ENCODE measurements at places on chromosomes 1 and 21. TPM values are rescaled to one million over a fixed set of nuclear protein-coding genes. Genes with fewer than 3 reads are reported as not detected.

GRCh38 chr1:42910985-42911384 lies 47.7 kb downstream of the SLC2A1 start:
- DNase-seq = no peak
- no peaks in the 10 kb centered on the region for H3K27me3 ChIP-seq
- H3K4me3 ChIP-seq = no peak overlapping the region

- no peaks in the 10 kb centered on the region for H3K27me3 ChIP-seq
- H3K27ac ChIP-seq = no peak within 1 kb of the TSS
- no peak within 1 kb of the TSS for H3K4me3 ChIP-seq
- DNase-seq = peak; percentile 75
- H3K4me1 ChIP-seq = no peaks in the 10 kb centered on the region
- H3K36me3 ChIP-seq = no peaks in the 10 kb centered on the region
Measured at GRCh38 chr1:228416217-228416933, at the start of gene TRIM17. TRIM17 (minus strand) TSS chr1:228416861; CDS start chr1:228415072, 1,789 bp downstream.

- no peak within 1 kb of the TSS for H3K27ac ChIP-seq
- no peaks in the 10 kb centered on the region for H3K4me1 ChIP-seq
- no peaks in the 10 kb centered on the region for H3K36me3 ChIP-seq
- H3K27me3 ChIP-seq = no peaks in the 10 kb centered on the region
- H3K4me3 ChIP-seq = no peak within 1 kb of the TSS
Measured at GRCh38 chr21:42403611-42404231, at the start of gene UBASH3A. UBASH3A (plus strand) TSS chr21:42403902; CDS start chr21:42403946, 44 bp downstream.

GRCh38 chr1:32470431-32470830 lies 5.6 kb downstream of the ZBTB8B start:
- H3K36me3 ChIP-seq = no peaks in the 10 kb centered on the region
- H3K27ac ChIP-seq = no peak overlapping the region
- H3K27me3 ChIP-seq = no peaks in the 10 kb centered on the region
- no peak overlapping the region for H3K4me3 ChIP-seq
- DNase-seq = no peak
- H3K4me1 ChIP-seq = no peaks in the 10 kb centered on the region

GRCh38 chr1:14999441-14999840 lies 154.1 kb upstream of the TMEM51 start:
- no peak overlapping the region for H3K4me3 ChIP-seq
- peaks cover 39% of the 10 kb centered on the region for H3K4me1 ChIP-seq
- no peak for DNase-seq
- H3K36me3 ChIP-seq = no peaks in the 10 kb centered on the region
- H3K27me3 ChIP-seq = no peaks in the 10 kb centered on the region

DNA sequence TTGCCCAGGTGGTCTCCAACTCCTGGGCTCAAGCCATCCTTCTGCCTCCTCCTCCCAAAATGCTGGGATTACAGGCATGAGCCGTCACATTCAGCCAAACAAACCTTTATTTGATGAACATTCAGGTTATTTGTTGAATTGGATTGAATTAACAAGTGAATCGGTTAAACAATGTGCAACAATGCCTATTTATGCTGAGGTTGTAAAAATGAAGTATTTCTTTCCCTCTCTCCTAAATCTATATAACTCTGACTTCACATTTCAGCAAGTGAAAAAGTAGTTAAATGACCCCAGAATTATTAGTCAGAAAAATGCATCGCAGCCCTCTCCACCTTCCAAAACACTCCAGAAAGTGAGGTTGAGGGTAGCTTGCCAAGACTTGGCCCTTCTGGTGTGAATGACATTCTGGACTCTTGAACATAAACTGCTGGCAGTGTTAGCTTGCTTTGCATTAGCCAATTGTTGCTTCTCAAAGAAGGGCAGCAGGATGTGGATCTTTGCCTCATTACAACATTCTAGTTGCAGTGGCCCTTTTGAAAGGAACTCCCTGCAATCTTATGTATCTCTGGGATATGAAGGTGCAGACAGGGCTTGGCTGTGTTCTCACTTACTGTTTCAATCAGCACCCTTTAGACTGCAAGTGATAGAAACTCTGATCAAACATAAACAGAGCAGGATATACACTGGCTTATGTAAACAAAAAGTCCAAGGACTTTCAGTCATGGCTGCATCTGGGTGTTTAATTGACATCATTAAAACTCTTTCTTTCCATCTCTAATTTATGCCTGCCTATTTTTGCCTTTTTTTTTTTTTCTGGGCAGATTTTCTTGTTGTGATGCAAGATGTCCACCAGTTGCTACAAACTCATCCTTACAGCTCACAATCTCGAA lies 22.4 kb downstream of the EDN2 start:
- H3K27me3 ChIP-seq = no peaks in the 10 kb centered on the region
- no peak overlapping the region for H3K27ac ChIP-seq
- DNase-seq = no peak

DNA sequence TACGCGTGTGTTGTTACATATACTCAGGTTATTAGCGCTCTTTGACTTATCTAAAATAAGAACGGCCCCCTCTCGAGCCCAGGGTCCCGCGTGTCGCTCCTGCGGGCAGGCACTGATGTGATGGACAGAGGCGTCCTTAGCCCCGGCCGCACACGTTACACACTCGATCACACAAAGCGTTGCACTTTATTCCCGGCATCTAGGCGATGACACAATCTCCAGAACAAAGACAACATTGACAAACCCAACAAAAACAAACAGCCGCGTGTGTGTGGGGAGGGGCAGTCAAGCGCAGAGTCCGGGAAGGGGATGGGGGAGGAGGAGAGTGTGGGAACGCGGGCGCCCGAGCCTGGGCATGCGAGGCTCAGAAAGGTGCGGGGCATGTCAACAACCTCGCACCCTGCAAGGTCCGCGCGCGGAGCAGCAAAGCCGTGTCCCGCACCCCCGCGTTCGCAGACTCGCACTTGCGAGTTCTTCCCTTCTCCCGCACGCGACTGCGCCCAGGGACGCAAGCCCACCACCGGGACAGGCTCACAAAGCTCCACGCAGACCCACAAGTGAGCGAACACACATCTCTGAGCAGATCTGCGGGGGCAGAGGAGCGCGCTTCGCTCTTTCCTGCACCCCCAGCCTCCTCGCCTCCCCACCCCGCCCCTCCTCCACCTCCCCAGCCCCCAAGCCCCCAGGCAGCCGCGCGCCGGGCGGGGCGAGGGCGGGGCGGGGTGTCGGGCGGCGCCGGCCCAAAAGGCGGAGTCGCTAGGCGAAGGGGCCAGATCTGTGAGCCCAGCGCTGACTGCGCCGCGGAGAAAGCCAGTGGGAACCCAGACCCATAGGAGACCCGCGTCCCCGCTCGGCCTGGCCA lies at the start of gene EFNA1:
EFNA1 (plus strand) TSS at position 772 of the 862 bp plus-strand sequence. CDS start 102 bp downstream, outside the sequence.
- H3K36me3 ChIP-seq = peaks cover 3% of the 10 kb centered on the region
- peak; percentile 86 for DNase-seq
- no peaks in the 10 kb centered on the region for H3K27me3 ChIP-seq

- no peak for DNase-seq
- no peaks in the 10 kb centered on the region for H3K36me3 ChIP-seq
- H3K4me3 ChIP-seq = no peak overlapping the region
- H3K27me3 ChIP-seq = no peaks in the 10 kb centered on the region
Measured at GRCh38 chr1:31653717-31654473, 9.2 kb upstream of the PEF1 start.

GRCh38 chr1:204673909-204674649 lies 11.5 kb downstream of the LRRN2 start:
- no peak overlapping the region for H3K4me3 ChIP-seq
- peak overlapping the region; percentile 57 for H3K27ac ChIP-seq
- no peaks in the 10 kb centered on the region for H3K27me3 ChIP-seq
- peak; percentile 73 for DNase-seq
- H3K36me3 ChIP-seq = no peaks in the 10 kb centered on the region

DNA sequence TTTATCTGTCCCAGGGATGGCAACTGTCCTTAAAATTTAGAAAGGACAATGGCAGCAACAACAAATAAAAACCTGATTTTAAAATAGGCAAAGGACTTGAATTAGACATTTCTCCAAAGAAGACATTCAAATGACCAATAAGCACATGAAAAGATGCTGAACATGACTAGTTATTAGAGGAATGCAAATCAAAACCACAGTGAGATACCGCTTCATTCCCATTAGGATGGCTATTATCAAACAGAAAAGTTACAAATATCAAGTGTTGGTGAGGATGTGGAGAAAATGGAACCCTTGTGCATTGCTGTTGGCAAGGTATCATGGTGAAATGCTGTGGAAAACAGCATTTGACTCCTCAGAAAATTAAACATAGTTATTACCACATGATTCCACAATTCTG lies 120.7 kb downstream of the CRB1 start:
- H3K27ac ChIP-seq = no peak overlapping the region
- no peaks in the 10 kb centered on the region for H3K27me3 ChIP-seq
- H3K4me1 ChIP-seq = no peaks in the 10 kb centered on the region
- no peaks in the 10 kb centered on the region for H3K36me3 ChIP-seq

DNA sequence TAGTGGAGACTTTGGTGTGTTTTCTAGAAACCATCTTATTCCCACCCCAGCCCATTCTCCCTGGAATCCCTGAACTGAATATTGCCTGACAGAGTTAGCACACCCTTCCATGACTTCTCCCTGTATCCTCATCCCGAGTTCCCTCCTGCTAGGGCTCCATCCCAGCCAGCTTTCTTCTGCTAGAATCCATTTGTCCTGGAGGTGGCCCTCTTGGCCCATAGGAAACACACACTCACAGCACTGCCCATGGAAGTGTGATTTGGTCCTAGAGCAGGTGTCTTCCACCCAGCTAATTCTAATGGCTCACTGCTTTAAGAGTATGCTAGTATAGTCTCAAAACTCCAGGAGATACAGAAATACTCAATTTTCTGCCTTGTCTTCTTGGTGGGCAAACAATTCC lies 4.1 kb downstream of the KRTAP15-1 start:
- no peaks in the 10 kb centered on the region for H3K36me3 ChIP-seq
- no peak overlapping the region for H3K27ac ChIP-seq

DNA sequence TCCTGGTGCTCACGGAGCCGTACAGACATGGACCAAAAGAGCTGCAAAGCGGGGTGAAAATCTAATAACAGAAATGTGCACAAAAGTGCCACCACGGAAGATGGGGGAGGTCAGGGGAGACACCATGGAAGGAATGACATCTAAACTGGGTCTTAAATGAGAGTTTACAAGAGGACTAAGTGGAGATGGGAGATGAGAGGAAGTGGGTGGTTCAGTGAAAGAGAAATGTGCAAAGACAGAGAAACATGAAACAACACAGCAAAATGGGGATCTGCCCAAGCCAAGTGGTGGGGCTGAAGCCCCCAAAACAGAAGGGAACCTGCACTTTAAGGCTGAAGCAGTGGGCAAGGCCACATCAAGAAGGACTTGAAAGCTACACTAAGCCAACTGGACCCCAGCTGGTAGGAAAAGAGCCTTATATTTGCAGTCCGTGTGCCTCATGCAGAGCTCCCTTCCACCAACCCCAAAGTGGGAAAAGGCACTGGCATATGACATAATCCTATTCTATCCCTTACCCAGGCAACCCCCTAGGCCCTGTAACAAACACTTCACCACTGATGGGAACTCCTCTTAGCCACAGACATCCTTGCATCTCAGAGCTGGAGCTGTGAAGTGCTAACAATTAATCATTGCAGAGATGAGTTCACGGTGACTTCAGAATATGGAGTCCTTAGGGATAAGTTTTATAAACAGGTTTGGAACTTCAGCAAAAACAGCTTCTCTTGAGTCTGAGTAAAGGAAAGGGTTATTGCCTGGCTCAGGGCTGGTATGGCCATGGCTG lies 198.6 kb upstream of the EDN2 start:
- no peak for DNase-seq
- H3K4me3 ChIP-seq = no peak overlapping the region
- no peak overlapping the region for H3K27ac ChIP-seq
- no peaks in the 10 kb centered on the region for H3K27me3 ChIP-seq
- no peaks in the 10 kb centered on the region for H3K36me3 ChIP-seq

GRCh38 chr1:240235521-240236288 lies 144.0 kb downstream of the FMN2 start:
- no peak overlapping the region for H3K4me3 ChIP-seq
- no peaks in the 10 kb centered on the region for H3K36me3 ChIP-seq
- DNase-seq = no peak
- H3K27me3 ChIP-seq = no peaks in the 10 kb centered on the region
- no peaks in the 10 kb centered on the region for H3K4me1 ChIP-seq
- no peak overlapping the region for H3K27ac ChIP-seq

- H3K4me3 ChIP-seq = no peak overlapping the region
- no peaks in the 10 kb centered on the region for H3K27me3 ChIP-seq
- DNase-seq = no peak
- no peaks in the 10 kb centered on the region for H3K4me1 ChIP-seq
Measured at GRCh38 chr1:162882248-162882674, 21.3 kb upstream of the CCDC190 start.

GRCh38 chr1:150161747-150162581 lies 12.2 kb downstream of the PLEKHO1 start:
- no peaks in the 10 kb centered on the region for H3K27me3 ChIP-seq
- H3K4me1 ChIP-seq = peaks cover 7% of the 10 kb centered on the region
- H3K4me3 ChIP-seq = no peak overlapping the region
- no peaks in the 10 kb centered on the region for H3K36me3 ChIP-seq
- peak; percentile 55 for DNase-seq

DNA sequence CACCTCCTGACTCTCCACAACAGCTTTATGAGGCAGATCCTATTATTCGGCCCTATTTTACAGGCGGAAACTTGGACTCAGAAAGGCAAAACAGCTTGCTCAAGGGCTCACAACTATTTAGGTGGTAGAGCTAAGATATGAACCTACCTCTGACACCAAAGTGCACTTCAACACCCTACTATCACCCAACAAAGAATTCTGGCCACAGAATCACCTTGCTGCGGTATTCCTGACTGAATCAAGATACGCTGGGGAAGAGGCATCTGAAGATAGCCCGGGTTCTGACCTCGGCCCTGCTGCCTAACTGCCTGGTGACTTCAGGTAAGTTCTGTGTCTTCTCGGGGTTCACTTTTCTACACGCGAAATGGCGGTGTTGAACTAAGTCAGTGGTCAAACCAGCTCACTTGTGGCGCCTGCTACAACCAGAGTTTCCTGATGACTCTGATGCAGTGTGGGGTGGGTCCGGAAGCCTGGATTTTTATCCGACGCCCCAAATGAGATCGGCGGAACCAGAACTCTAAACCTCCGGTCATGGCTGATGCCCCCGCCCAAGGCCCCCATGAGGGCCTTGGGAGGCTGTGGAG lies 608 bp downstream of the PEF1 start:
- DNase-seq = no peak
- H3K36me3 ChIP-seq = no peaks in the 10 kb centered on the region
- peak overlapping the region; percentile 93 for H3K27ac ChIP-seq
- no peaks in the 10 kb centered on the region for H3K27me3 ChIP-seq
- H3K4me1 ChIP-seq = peaks cover 9% of the 10 kb centered on the region
- peak overlapping the region; percentile 75 for H3K4me3 ChIP-seq

Gene CELA2B
- not detected for total RNA-seq

Gene LEMD1
- 6.5 TPM for total RNA-seq

Gene ZNF683
- 0.25 TPM for total RNA-seq

Gene UBL4B
- not detected for total RNA-seq

Measured in kidney (tissue), 22 donors.